Myocyte (in vitro differentiated cells): ENCODE measurements at places on chromosomes 5 and 9. TPM values are rescaled to one million over a fixed set of nuclear protein-coding genes. Genes with fewer than 3 reads are reported as not detected.

- no peak for DNase-seq
Observed at GRCh38 chr5:136197462-136198142, 4.6 kb upstream of the SMIM32 start.

DNA sequence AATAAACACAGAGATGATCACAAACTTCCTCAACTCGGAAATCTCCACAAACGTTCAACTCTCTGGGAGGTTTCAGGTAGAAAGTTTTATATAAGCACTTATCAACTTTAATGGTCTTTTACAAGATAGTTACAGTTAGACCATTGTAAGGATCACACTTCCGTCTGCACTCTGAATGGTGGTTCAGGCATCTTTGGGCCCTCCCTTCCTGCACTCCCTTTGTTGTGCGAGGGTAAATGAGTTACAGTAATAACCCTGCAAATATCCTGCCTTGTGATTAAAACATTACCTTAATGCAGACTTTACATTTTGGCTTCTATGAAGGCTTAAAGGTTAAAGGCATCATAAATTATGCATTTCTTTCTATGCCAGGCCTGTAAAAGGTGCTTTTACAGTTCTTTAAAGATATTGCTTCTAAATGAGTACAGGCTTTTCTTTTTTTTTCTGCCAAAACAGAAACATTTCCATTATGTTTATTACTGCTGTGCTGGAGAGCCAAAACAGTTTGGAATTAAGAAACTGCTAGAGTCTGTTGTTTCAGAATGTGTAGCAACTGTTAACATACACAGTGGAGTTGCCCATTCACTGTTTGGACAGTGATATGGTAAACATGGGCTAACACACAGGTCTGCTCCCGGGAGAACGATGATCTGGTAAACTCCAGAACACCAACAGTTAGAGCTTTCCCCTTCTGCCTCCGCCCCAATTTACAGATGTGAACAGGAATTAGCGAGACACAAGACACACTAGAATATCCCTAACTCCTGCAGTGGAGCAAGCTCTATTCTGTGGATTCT is 1.1 kb downstream of the PRUNE2 start:
- DNase-seq: no peak

DNA sequence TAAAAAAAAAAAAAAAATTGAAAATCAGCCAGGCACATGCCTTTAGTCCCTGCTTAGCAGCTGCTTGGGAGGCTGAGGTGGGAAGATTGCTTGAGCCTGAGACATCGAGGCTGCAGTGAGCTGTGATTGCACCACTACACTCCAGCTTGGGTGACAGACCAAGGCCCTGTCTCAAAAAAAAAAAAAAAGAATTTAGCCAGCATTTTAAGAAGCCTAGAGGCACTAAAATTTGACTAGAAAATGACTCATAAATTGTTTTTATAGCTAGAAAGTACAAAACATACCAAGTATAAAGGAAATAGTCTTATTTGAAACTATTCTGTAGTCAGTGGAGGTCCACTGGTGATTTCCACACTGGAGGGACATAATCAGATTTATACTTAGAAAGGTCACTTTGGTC is 17.5 kb downstream of the LRRC70 start:
- DNase-seq: peak; percentile 9

The TBC1D2 gene
- 20.2 and 25.3 TPM in 2 replicates for total RNA-seq

The GLRX gene
- 169 and 223 TPM in 2 replicates for total RNA-seq

DNA sequence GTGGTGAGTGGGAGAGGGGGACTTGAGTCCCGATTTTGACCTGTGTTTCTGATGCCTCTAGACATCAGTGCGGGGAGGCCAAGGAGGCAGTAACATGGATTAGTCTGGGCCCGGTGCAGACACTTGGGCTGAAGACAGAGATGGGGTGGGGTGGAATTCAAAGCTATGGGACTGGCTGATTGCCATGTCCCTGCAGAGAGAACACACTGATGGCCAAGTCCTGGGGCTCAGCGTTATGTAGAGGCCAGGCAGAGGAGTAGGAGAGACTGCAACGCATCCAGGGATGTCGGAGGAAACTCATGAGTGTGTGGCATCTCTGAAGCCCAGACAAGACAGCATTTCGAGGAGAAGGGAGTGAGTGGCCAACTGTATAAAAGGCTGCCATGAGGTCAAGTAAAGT is 30.1 kb downstream of the PSD2 start:
- DNase-seq: no peak

- DNase-seq: no peak
Observed at GRCh38 chr5:50547303-50547702, 106.2 kb upstream of the EMB start.

- DNase-seq: no peak
Observed at GRCh38 chr9:32382565-32383320, 1.7 kb upstream of the ACO1 start.

GRCh38 chr5:134103397-134103796 is 11.1 kb upstream of the TCF7 start:
- DNase-seq: no peak

The MEGF10 gene
- total RNA-seq: 193 and 196 TPM in 2 replicates

The ZNF462 gene
- total RNA-seq: 10.8 and 14.7 TPM in 2 replicates

DNA sequence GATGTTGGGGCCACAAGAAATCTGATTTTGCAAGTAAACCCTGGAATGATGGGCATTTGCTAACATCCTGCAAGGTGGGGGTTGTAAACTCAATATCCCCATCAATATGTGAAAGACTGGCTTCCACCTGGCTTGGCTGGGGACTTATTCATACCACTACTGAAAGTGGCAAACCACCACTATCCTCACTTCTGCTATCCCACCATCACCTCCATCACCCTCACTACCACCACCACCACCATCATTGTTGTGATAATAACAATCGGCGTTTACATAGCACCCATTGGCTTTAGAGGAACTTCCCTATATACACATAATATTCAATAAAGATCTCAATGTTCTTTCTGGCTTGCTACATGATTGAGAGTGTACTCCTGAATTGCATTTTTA is 224.7 kb upstream of the DAP start:
- DNase-seq: no peak

GRCh38 chr5:148005788-148006520 is 57.8 kb upstream of the SPINK5 start:
- DNase-seq: no peak

GRCh38 chr9:34084562-34084961 is 35.9 kb upstream of the UBAP2 start:
- DNase-seq: peak; percentile 73

The SPINK4 gene
- total RNA-seq: not detected in 2 replicates

The CCNO gene
- 2.3 and 2.6 TPM in 2 replicates for total RNA-seq

The SFXN1 gene
- total RNA-seq: 30.7 and 45.9 TPM in 2 replicates

DNA sequence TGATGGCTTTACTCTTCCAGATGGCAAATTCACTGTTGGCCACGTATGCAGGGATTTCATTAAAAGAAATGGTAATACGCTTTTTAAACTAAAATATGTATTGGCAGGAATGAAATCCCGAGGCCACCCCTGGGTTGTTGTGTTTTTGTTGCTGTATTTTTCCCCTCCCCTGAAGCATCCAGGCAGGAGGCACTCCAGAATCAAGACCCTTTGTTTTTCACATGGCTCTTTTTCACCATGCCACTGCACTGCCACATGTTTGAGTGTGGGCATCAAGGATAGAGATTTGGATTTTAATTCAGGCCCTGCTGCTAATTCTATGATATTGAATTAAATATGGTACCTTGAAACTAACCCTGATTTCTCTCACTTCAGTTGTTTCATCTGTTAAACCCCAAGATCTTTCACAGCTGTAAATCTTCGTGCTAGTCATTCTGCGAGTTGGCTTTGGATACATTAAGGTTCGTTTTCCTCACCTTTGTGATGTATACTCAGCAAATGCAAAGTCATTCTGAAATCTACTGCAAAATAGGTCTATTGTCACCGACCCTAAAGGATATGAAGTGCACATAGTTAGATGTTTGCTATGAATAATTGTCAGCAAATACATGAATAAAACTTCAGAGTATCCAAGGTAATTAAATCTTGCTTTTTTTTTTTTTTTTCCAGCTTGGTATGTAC is 533.4 kb downstream of the PTPRD start:
- DNase-seq: no peak

DNA sequence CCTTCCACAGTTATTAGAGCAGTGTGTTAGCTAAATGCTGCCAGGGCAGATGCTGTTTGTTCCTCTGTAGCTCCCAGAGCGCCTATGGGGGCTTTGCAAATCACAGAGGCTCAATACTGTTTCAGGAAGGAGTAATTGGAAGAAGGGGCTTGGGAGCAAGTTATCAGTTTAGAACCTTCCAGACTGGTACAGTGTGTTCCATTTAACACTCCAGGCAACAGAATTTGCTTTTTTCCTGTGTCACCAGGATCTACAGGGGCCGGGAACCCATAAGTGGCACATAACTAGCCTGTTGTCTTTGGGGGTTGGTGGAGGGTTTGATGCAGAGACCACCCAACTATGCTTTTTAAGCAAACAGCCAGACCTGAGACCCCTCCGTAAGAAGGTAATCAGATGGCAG is 307.3 kb upstream of the KCNN2 start:
- DNase-seq: no peak

- DNase-seq: no peak
Observed at GRCh38 chr5:140342287-140342686, 4.1 kb downstream of the HBEGF start.

DNA sequence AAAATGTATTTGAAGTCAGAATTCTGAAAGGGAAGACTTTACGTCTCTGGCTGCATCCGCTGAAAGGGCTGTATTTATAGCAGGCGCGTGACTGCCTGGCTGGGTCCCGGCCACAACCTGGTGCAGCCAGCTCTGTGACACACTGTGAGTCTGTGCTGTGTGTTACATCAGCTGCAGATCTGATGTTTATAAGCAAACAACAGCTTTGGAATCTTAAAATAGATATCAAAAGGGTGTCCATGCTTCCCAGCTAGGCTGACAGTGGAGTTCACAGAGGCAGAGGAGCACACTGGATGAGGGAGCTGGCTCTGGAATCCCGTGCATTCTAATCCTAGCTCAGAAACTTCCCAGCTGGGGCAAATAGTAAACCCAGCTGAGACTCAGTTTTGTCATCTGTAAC is 433.4 kb upstream of the BRINP1 start:
- DNase-seq: peak; percentile 19

DNA sequence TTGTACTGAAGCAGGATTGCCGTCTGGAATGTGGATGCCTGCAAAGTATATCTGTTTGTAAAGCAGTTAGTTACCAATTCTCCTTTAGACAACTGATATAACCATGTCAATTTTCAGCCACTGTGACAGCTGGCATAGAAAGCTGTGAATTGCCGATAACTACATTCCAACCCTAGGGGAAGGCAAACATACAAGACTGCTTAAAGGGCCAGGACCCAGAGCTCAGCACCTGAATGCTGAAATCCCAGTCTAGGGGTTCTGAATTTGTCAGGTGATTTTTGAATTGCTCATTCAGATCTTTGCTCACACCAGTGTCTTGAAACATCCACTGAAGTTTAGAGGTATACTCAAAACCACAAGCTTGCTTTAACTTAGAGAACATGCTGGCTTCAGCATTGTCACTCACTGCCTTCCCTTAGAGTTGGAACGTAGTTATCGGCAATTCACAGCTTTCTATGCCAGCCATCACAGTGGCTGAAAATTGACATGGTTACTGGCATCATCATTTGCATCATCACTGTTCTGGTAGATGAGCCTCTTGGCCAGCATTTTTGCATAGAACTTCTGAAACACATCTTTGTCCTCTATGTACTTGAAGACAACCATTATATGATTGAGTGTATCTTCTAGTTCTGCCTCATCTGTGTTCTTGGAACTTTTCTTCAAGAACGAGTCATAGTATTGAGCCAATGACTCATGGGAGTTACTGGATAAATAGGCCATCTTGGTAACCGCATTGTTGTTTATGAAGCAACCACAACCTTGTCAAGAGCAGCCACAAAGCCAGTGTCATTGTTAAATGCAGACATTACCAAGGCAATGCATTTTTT is 82.1 kb downstream of the CCDC192 start:
- peak; percentile 65 for DNase-seq

The SGCD gene
- 75.3 and 104 TPM in 2 replicates for total RNA-seq
